ENCODE measurements at places on chromosomes 12 and 14. TPM values are rescaled to one million over a fixed set of nuclear protein-coding genes. Genes with fewer than 3 reads are reported as not detected.

The TAS2R8 gene
- 0.22 TPM for total RNA-seq

The SLC4A8 gene
- 132 TPM for total RNA-seq

The CCDC184 gene
- 1.1 TPM for total RNA-seq

The TAS2R46 gene
- 1.9 TPM for total RNA-seq

The TAS2R10 gene
- 0.87 TPM for total RNA-seq

The CLEC2A gene
- total RNA-seq: not detected

The TMEM132C gene
- total RNA-seq: 3.9 TPM

The BATF gene
- not detected for total RNA-seq

DNA sequence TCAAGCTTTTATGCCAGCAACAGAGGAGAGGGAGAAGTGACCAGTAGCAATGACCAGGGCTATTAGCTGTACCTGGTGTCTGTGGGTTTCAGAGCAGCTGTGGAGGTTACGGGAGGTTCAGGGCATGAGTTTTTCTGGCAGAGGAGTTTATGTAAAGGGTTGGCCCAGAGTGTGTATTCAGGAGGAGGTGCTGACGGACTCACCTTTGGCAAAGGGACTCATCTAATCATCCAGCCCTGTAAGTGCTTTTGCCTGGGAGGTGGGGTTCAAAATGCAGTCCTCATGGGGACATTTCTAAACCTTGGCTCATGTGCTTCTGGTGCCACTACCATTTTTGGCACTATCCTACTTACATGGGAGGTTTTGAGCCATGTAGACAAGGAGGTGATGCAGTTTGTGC, 95.3 kb downstream of the DAD1 start:
- H3K36me3 ChIP-seq: no peaks in the 10 kb centered on the region
- H3K4me1 ChIP-seq: peaks cover 11% of the 10 kb centered on the region
- H3K27ac ChIP-seq: no peak overlapping the region
- H3K27me3 ChIP-seq: no peaks in the 10 kb centered on the region
- no peak for DNase-seq

GRCh38 chr12:13178568-13179210, 17.8 kb upstream of the EMP1 start:
- no peak overlapping the region for H3K27ac ChIP-seq
- peaks cover 18% of the 10 kb centered on the region for H3K4me1 ChIP-seq
- H3K27me3 ChIP-seq: no peaks in the 10 kb centered on the region

GRCh38 chr12:13197032-13197431, 506 bp downstream of the EMP1 start:
- H3K4me3 ChIP-seq: no peak overlapping the region
- no peaks in the 10 kb centered on the region for H3K36me3 ChIP-seq
- H3K27me3 ChIP-seq: no peaks in the 10 kb centered on the region
- no peak overlapping the region for H3K27ac ChIP-seq
- H3K4me1 ChIP-seq: peaks cover 29% of the 10 kb centered on the region
- DNase-seq: no peak

- H3K36me3 ChIP-seq: no peaks in the 10 kb centered on the region
- H3K4me1 ChIP-seq: peaks cover 24% of the 10 kb centered on the region
- no peak overlapping the region for H3K27ac ChIP-seq
Observed at GRCh38 chr12:120814903-120815429, 89.2 kb downstream of the SPPL3 start.

GRCh38 chr14:71497645-71498086, 434.6 kb upstream of the RGS6 start:
- no peaks in the 10 kb centered on the region for H3K27me3 ChIP-seq
- peaks cover 3% of the 10 kb centered on the region for H3K36me3 ChIP-seq
- H3K27ac ChIP-seq: no peak overlapping the region
- no peak overlapping the region for H3K4me3 ChIP-seq

DNA sequence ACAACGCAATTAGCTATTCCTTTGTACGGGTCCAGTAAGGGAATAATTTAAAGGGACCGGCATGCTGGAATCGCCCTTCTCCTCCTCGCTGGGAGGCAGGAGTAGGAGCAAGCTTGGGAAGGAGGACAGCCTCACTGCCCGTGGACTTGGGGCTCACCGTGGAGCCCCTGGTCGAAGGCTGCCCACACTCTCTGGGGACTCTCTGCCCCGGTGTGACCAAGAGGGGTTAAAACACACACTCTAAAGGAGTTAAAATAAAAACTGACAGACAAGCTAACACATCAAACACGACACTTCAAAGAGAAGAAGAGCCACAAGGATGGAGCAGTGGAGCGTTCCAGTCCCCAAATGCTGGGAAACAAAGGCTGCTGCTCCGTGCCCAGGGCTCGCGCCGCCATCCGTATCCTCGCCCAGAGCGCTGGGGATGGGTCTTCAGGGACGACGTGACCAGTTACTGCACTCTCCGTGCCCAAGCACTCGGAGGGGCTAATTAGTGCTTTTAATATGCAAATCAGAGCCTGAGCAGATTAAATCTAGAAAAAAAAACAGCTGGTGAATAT, 123.3 kb downstream of the PAPOLA start:
- no peak for DNase-seq
- no peaks in the 10 kb centered on the region for H3K4me1 ChIP-seq
- H3K27me3 ChIP-seq: no peaks in the 10 kb centered on the region
- no peak overlapping the region for H3K27ac ChIP-seq

DNA sequence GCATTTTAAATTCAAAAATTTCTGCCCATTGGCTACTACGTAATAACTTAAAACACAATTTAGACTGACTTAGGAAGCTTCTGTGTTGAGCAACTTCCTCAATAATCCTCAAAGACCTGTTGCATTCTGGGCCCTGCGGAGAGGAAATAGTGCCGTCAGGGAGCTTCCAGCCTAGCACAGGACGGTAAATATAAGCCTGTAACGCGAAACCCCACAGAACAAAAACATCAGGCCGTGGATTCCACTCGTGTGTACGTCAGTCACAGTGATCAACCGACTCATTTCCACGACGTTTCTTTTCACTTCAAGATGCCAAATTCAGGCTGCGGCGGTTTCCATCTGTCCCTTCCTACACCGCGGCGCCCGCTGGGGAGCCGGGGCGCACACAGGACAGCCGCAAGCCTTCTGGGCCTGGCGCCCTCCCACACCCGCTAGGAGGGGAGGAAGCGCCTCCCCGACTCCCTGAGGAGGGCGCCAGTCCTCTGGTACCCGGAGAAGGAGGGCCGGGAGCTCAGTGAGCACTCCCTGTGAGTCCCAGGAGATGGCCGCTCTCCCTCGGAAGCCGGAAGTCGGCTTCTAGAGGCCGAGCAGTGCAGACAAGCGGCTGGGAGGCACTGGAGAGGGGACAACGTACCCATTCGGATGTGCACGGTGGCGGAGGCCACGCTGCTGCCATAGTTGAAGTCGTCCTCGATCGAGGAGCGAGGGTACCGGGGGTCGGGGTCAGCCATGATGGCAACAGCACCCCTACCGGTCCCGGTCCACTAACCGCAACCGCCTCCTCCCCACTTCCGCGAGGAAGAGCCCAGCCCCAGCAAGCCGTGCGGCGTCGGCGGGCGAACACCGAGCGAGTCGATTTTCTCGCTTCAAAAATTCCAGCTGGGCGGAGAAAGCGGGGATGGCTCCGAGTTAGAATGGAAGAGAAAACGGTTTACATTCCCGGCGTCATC, at the start of gene TMBIM4:
Gene TMBIM4 (minus strand): TSS at position 776 of the 950 bp plus-strand sequence. CDS start 45 bp downstream, at position 731.
- peak; percentile 93 for DNase-seq
- peak within 1 kb of the TSS; percentile 58 for H3K4me3 ChIP-seq
- peaks cover 8% of the 10 kb centered on the region for H3K4me1 ChIP-seq
- peak within 1 kb of the TSS; percentile 89 for H3K27ac ChIP-seq

DNA sequence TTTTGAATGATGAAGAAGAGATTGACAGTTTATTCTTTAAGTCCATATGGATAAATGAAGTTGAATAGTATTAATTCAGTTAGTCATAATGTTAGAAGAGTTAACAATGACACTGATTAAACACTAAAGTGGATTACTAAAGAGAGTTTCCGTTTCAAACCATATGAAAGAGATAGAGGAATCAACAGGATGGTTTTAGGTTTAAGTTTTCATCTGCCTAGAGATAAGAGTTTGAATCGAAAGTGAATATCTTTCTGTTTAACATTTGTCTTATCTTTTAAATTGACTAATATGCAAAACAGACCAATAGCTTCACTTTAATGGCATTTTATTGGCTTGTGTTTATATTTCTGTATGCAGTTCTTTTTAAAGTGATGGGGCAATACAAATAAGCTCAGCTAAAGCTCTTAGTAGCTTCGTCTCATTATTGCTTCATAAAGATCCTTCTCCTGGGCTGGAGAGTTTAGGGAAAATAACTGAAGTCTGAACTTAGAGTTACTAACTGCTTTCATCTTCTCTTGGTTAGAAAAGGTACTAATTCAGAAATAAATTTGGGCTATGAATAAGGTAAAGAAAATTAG, 66.0 kb downstream of the MIPOL1 start:
- no peaks in the 10 kb centered on the region for H3K36me3 ChIP-seq
- H3K27ac ChIP-seq: no peak overlapping the region
- no peak overlapping the region for H3K4me3 ChIP-seq

- no peak for DNase-seq
- no peak overlapping the region for H3K4me3 ChIP-seq
- no peaks in the 10 kb centered on the region for H3K27me3 ChIP-seq
Observed at GRCh38 chr12:78403681-78404080, 460.9 kb upstream of the SYT1 start.

Data from neural progenitor cell (in vitro differentiated cells).